ENCODE measurements at places on chromosomes 1 and 21.

DNA sequence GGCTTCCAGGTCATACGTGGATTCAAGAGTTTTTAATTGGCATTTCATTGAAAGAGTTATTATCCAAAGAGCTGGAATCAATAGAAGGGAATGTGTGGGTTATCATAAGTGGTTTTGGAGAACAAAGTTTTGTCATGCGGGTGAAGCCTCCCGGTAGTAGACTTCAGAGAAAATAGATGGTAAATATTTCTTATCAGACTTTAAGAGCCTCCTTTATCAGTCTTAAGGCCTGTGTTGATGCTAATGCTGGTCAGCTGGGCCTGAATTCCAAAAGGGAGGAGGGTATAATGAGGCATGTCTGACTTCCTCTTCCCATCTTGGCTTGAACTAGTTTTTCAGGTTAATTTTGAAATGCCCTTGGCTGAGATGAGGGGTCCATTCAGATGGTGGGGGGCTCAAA, 89.7 kb downstream of the ITSN1 start:
- DNase-seq = no peak

DNA sequence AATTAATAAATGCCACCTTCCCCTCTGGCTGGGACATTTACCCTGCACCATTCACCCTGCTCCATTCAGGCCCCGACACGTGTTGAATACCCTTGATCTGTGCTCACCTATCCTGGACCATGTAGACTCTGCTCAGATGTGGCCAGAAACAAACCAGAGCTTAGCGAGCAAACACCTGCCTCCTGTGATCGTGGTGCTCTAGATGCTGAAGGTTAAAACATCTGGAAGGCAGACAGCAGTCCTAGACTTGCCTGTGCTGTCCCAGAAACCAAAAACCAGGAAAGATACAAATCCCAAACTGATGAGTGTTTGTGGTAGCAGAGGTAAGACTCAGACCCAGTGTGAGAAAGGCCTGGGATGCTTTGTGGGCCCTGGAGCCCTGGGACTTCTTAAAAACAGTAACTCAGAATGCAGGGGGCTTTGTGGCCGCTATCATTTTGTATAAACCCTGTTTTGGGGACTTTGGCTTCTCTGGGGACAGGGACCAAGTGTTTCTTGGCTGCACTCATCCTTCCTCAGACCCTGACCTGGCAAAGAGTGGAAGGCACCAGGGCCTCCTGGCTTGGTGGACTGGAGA, 99.6 kb downstream of the DMRTB1 start:
- DNase-seq = no peak

DNA sequence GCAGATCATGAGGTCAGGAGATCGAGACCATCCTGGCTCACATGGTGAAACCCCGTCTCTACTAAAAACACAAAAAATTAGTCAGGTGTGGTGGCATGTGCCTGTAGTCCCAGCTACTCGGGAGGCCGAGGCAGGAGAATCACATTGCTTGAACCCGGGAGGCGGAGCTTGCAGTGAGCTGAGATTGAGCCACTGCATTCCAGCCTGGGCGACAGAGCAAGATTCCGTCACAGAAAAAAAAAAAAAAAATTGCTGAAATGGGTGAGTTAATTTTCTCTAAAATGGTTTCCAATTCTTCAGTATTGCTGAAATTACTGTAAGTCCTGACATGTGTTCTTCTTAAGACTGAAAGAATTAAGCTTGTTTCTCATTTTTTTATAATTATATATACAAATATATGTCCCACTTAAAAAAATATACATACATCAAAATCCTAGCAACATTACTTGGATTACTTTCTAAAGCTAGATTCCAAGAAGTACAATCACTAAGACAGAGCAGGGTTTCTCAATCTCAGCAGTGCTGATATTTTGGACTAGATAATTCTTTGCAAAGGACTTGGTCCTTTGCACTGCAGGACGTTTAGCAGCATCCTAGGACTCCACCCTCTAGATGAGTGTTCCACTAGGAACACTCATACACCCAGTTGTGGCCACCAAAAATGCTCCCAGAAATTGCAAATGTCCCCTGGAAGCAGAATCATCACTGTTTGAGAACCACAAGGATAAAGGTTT, 24.8 kb downstream of the ZNHIT6 start:
- DNase-seq = no peak

DNA sequence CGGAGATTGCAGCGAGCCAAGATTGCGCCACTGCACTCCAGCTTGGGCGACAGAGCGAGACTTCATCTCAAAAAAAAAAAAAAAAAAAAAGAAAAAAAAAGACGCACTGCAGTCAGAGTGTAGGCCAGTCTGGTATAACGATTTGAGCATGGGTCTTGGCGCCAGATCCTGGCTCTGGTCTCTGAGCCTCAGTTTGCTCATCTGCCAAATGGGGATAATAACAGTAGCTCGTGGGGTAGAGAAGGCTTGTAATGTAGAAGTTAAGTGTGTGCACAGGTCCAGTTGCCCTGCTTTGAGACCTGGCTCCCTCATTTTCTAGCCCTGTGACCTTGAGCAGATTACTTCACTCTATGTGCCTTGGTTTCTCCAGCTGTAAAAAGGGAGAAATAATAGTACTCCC, 26.3 kb upstream of the GRHL3 start:
- DNase-seq = no peak

- no peak for DNase-seq
Measured at GRCh38 chr1:241406421-241406820, 49.4 kb upstream of the RGS7 start.

DNA sequence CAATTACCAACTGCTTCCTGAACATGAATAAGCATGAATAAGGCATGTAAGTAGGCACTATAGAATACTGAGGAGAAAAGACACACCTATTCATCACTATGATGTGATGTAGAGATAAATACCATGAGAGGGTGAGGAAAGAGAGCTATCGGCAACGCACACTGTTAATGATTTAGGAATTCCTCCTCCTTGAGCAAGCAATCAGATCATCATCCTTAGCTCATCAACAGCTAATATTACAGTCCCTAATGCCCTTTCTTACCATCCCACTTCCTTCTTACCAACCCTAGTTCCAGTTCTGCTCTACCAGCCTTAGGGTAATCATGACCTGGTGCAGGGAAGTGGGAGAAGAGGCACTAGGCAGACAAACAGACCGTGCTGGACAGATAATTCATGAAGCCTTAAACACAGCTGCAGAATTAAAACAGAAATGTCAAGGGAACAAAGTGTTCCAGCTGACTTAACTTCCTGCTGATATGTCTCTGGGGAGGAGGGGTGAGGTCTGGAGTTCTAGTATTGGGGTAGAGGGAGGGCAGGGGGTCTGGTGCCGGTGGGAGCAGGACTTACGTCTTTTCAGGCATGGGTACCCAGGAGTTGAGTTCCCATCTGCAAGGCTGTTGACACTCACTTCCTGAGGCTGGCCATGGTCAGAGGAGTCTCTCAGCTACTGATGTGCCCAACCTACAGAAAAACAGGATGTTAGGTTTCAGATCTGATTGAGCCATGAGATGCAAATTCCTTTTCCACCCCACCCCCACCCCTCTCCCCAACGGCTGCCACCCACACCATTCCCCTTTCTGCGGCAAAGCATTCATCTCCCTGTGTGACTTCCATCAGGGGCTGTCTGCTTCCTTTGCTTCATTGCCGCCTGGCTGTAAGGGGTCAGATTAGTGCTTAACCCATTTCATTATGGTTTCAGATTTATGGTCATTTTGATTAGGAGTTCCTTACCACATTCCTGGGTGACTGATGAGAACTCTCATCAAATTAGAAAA, 12.6 kb upstream of the RCSD1 start:
- DNase-seq = peak; percentile 34

DNA sequence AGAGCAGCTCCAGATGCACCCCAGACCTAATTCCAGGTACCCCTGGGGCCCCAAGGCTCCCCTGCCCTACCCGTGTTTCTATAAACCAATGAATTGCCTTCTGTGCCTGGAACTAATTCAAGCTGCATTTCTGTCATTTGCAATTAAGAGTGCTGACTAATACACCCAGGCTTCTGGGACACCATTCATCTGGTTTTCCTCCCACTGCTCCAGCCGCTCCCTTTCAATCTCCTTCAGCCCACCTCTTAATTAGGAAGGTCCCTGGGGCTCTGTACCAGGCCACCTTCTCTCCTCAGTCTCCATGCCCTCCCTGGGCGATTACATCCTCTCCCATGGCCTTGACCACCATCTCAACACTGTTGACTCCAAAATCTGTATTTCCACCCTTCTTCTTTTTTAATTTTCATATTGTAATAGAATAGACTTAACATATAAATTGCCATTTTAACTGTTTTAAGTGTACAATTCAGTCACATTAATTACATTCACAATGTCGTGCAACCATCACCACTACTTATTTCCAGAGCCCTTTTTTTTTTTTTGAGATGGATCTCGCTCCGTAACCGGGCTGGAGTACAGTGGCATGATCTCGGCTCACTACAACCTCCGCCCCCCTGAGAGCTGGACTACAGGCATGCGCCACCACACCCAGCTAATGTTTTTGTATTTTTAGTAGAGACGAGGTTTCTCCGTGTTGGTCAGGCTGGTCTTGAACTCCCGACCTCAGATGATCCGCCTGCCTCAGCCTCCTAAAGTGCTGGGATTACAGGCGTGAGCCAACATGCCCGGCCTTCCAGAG, 9.2 kb upstream of the GJB3 start:
- DNase-seq = no peak

DNA sequence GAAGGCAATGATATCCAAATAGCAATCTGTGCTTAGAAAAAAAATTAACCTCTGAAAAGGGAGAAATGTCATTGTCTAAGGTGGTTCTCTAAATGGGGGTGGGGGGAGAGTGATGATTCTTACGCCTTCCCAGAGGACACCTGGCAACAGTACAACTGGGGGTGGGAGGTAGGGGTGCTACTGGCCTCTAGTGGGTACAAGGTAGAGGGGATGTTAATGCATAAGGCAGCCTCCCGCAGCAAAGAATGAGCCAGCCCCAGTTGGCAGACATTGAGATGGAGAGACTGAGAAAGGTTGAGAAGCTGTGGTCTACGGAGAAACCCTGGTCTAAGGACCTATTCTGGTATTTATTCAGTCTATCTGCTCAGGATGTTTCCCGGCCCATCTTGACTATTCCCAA, 472.2 kb upstream of the RUNX1 start:
- DNase-seq = no peak

GRCh38 chr1:68704800-68705443, 208.0 kb upstream of the DEPDC1 start:
- DNase-seq = no peak

GRCh38 chr1:24387636-24388175, 25.9 kb downstream of the STPG1 start:
- DNase-seq = no peak

- DNase-seq = no peak
Measured at GRCh38 chr1:30340934-30341333, 382.5 kb downstream of the MATN1 start.

DNA sequence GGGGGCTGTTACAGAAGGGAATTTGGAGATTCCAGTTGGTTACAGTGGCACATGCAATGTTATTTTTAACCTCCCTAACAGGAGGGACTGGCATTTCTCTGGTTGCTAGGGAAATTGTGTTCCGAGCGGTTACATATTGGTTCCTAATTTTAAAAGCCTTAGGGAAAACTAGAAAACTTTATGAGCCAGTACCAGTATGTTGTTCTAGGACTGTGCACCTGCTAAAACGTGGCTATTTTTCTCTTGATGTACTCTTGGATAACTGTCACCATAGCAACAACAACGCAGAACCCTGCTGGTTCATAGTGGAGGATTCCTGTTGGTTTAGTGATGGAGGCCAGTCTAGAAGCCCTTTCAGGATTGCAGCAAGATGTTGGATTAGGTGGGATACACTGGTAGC, 68.9 kb upstream of the PGBD5 start:
- DNase-seq = no peak

GRCh38 chr1:37305841-37306240, 168.5 kb upstream of the ZC3H12A start:
- DNase-seq = no peak

DNA sequence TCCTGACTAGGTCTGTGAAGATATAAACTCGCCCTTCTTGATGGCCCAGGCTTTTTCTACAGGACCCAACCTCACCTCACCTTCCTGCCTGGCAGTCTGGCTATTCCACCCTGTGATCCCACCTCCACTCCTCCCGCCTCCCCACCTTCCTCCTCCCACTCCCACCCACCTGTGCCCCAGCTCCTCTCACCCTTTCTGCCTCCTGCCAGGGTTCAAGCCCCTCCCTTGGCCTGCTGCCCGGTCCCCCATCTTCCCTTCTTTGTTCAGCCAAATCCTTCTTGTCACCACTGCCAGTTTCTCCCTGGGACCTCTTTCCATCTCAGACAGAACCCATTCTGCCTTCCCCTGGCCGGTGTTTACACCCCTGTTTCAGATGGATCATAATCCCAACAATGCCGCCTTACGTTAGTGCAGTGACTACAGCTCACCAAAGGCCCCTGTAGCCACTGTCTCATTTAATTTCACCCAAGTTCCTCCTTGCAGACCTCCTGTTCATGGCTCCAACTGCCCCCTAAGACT, 127.5 kb upstream of the EDN2 start:
- no peak for DNase-seq

GRCh38 chr1:185573677-185574076, 160.5 kb upstream of the HMCN1 start:
- no peak for DNase-seq

GRCh38 chr1:152001631-152002584, 8.2 kb upstream of the S100A10 start:
- DNase-seq = peak; percentile 61

GRCh38 chr21:26946744-26947446, 20.0 kb downstream of the ADAMTS5 start:
- no peak for DNase-seq

- DNase-seq = no peak
Measured at GRCh38 chr1:167984886-167985489, 48.1 kb upstream of the MPC2 start.

GRCh38 chr1:41479808-41480160, 4.7 kb downstream of the EDN2 start:
- DNase-seq = no peak

DNA sequence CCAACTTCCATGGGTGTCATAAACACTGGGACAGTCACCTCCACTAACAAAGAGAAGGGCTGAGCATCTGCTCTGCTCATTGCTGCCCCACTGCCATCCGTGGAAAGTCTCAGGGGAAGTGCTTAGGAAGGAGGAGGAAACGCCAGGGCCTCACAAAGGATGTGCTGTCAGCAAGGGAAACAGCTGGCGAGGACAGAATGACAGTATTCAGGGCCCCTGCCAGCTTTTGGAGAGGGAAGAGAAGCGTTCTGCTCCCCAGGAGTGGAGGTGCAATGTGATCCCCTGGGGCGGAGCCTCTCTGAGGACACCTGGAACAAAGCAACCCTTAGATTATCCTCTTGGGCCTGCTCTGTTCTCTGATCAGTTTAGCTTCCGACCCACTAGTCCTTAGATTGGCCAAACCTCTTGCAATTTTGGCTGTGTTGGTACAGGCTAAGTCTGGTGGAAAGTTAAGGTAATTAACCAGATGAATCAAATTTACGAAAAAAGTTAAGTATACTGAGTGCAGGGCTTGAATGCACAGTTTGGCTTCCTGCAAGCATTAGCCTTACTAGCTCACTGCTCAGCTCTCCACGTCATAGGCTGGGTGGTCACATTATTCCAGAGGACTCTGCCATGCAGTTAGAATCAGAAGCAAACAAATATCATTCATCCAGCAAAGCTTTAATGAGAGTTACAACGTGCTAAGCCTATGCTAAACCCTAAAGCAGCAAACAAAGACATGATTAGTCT, 170.2 kb upstream of the NFIA start:
- DNase-seq = no peak

- DNase-seq = no peak
Measured at GRCh38 chr21:37350472-37350871, 16.1 kb upstream of the DYRK1A start.

- no peak for DNase-seq
Measured at GRCh38 chr1:67771152-67771551, 62.1 kb downstream of the GNG12 start.

All from KG1 (cell line).